ENCODE measurements at places on chromosomes 11 and 22.

DNA sequence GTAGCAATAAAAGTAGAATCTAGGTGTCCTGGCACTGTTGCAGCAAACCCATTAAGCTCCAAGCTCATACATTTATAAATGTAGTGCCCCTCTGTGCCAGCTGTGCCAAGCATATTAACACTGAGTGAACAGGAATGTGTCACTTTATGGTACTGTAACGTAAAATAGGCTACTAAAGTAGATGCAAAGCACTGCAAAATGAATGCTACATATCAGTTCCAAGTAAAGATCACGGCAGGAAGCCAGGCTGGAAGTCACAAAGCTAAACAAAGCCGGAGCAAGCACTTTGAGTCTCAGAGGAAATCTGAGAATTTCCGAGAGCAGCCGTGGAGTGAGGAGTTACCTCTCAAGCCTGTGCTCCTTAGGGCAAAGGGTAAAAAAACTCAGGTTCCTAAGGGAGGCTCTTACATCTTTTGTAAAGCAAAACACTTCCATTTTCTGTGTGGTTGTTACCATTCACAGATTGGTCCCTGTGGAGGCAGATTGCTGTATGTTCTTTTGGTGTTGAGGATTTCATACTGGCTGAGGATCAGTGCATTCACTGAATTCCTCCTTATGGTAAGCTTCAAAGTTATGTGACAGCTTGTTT lies 85.7 kb downstream of the WNT11 start:
- no peak for DNase-seq

- DNase-seq, result no peak
Measured at GRCh38 chr11:104853276-104853675, 45.0 kb downstream of the CASP12 start.

GRCh38 chr11:118939953-118940598 lies 14.3 kb upstream of the BCL9L start:
- DNase-seq, result no peak

- DNase-seq, result no peak
Measured at GRCh38 chr11:128737704-128738103, 43.8 kb downstream of the FLI1 start.

GRCh38 chr11:44453871-44454270 lies 111.6 kb upstream of the CD82 start:
- peak; percentile 38 for DNase-seq

DNA sequence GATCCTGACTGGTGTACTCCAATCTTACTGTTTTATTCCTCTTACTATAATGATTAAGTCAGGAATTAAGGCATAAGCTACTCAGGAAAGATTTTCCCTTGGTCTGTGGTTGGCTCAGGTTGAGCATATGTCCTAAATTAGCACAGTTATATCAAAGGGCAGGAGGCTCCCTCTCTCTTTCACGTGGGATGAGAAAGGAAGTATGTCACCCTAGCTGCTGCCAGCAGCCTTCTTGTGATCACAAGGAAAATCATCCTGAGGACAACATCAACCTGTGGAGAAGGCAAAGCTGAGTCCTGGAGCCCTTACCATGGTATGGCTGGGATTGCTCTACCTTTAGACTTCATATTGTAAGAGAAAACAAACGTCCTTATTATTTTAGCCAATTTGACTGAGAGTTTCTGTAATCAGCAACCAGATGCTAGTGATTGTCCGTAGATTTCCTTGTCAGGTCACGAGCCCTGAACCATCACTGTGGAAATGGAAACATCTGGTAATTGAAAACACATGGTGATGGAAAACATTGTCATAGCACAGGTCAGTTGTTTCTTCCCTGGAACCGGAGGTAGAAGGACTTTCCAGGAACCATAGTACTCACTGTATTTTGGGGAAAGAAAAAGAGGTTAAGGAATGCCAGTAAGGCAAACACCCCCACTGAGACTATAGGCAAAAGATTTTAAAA lies 40.6 kb upstream of the DEUP1 start:
- DNase-seq, result no peak

- no peak for DNase-seq
Measured at GRCh38 chr11:71442880-71443279, 5.3 kb downstream of the DHCR7 start.

DNA sequence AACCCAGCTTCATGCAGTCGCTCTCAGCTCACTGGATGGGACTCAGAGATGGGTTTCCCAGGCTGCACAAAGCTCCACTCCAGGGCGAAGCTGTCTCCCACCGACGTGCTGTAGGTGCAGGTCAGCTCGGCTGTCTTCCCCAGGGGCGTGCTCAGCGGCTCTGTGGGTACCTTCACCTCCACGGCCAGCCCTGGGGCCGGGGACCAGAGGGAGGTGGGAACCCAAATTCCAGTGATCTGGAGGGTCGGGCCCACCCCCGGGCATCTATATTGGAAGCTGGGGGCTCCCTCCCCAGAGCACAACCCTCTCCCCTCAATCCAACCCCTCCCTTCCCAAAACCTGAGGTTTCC lies 689 bp downstream of the VSIG2 start:
- no peak for DNase-seq

DNA sequence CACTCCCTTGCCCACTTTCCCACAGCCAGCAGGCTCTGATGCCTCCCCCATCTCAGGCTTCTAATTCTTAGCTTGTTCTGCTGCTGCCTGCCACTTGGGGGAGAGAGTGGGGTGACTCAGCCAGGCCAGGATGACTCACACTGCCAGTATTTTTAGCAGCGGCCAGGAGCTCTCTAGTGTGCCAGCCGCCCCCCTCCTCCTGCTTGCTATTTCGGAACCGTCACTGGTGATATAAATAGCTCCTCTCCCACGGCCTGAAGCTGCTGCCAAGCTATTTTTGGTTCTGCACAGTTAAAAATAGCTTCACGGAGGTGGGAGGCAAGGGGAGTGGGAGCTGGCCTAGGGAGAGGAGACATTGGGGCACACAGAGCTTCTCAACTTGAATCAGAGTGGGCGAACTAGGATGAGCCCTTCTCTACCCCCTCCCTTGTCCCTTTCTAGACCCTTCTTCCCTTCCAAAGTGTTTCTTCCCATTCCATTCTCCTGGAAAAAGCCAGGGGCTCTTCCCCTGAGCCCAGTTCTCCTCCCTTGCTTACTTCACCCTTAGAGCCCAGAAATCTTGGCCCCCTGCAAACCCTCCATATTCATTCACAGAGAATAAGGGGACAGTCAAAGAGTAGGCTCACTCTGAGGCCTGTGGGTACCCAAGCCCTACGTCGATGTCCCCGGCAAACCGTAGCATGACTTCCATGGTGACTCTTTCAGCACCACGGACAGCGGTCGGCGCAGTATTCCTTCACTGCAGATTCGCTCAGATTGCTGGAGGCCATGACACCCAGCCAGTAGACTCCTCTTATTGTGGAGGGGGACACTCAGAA lies 2.5 kb upstream of the NPAS4 start:
- DNase-seq, result peak; percentile 96

DNA sequence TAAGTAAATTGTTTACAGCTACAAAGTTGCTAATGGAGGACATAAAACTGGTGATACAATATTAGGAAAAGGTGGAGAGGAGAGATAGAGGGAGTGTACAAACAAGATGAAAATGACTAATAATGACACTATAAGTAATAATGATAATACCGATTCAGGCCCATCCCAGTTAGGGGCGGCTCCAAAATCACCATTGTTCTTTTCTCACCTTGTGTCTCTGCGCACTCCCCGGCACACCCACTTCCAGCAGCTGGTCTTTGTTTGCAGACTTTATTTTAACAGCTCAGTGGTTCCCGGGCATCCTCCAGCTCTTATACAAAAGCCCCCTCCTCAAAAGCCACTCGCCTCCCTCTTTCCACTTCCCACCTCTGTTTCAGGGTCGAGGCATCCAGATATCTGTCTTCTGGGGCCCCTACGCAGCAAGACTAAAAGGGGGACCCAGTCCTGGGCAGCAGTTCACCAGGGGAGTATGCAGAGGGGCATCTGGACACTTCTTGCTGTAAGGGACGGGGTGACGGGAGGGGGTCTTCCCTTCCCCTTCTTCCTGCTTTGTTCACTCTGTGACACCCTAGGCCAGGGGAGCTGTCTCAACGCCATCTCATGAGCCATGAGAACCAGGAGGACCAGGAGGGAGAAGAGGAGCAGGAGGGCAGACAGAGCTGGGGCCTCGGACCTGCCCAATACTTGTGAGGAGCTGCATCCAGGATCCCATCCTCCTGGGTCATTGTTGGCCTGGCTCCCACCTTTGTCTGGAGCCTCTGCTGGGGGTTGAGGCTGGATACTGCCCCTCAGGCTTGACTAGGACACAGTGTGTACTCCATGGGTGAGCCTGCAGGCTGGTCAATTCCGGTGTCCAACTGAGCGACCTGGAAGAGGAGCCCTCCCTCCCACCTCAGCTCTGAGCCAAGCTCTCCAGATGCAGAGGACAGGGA lies 2.7 kb downstream of the APOL2 start:
- DNase-seq, result no peak

DNA sequence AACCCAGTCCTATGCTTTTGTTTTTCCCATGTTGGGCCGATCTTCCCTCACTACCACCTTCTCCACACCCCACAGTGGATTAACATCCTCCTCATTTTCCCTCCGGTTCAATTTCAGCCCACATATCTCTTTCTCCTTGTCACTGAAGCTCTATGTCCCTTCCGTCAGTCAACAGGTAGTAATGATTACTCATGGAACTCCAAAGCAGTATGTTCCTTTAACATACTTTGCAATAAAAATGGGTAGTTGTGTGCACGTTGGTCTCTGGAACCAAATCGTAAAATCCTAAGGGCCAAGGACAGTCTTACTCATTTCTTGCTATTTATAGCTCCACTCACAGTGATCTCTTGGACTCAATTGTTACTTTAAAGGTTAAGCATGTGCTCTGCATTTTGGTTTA lies 20.2 kb downstream of the AMOTL1 start:
- no peak for DNase-seq

GRCh38 chr22:50674606-50675552 lies 2.3 kb downstream of the SHANK3 start:
- peak; percentile 44 for DNase-seq

- DNase-seq, result no peak
Measured at GRCh38 chr11:124219126-124219525, 21.8 kb upstream of the OR8G1 start.

DNA sequence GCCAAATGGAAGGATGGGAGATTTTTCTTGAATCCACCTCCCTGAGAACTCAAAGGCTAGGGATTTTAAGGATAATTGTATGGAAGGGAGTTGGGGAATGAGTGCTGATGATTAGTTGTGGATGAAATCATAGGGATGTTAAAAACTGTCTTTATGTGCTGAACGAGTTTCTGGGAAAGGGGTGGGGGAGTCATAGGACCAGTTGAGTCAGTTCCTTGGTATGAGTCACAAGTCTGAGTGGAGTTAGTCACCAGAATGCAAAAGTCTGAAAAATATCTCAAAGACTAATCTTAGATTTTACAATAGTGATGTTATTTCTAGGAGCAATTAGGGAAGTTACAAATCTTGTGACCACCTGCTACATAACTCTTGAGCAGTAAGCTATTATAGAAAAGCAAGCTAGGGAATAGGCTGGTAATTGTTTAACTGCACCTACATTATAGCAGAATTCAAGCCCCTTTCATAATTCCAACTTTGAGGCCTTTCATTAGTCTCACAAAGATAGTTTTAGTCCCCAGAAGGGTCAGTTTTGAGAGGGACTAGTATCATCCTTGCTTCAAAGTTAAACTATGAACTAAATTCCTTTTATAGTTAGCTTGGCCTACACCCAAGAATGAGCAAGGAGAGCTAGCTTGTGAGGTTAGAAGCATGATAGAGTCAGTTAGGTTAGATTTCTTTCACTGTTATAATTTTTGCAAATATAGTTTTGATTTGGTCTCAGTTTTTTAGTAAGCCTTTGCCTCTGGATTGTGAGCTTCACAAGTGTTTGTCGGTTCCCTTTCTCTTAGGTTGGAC lies 668.0 kb downstream of the ETS1 start:
- no peak for DNase-seq

DNA sequence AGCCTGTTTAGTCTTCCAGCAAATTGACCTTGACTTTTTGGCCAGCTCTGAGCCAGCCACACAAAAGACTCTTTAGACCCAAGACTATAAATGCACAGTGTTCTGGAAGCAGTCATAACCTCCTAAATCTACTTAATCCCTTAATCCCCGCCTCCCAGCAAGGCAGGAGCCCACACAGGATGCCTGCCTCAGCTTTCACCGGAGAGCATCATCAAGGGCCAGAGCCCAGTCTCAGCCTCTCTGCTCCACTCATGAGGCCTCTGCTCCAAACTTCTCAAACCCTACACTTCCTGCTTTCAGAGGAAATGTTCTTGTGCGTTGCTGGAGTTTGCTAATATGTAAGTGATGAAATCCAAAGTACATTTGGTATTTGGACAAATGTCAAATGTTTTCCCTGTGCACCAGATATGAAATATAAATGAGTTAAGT lies 57.9 kb upstream of the FSHB start:
- no peak for DNase-seq

GRCh38 chr11:118126082-118126838 lies 26.4 kb downstream of the SCN4B start:
- no peak for DNase-seq

- peak; percentile 1 for DNase-seq
Measured at GRCh38 chr11:8338138-8338537, 74.5 kb upstream of the LMO1 start.

DNA sequence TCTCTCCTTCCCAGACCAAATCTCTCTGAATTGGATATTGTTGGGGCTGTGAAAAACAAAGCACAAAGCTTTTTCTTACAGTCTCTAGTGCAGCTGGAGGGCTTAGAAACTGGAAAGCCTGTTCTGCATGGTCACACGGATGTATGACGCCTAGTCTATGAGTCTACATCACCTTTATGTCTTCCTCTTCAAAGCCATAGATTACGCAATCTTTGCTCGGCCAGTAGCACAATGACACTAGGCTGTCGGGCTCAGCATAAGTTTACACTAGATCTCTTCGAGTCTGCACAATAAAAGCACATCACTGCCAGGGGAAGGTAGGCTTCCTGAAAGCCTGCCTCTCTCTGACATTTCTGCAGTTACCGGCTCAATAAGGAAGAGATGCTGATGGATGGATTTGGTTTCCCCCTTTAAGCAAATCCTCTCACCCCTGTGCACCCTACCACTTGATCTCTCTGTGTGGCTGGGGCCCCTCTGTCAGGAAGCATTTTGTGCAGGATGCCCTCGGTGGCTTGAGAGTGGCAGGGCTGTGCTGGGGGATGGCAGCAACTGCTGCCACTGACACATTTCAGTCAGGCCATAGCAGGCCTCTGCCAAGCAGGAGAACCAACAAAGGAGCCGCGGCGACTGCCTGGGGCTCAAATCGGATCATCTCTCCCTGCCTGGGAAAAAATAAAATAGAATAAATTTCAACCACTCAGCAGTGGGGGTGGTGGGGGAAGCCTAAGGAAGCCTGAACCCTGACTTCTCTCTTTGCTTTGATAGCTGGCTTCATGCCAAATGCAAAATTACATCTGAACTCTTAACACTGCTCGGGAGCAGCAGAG lies 1272.8 kb downstream of the LRRC4C start:
- DNase-seq, result no peak

DNA sequence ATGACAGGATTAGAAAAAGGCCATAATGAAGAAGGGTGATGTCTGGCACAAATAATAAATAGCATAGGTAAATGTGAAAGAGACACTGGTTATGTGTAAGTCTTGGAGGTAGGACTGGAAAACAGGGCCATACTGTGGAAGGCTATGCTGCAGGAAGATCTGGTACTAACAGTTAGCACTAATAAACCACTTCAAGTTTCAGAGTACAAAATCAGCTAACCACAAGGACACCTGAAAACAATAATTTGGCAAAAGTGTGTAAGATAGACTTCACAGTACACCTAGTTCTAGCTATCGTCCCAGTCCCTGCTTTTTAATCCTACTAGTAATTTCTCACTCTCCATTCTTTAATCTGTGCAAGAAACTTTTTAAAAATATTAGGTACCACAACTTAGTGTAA lies 44.3 kb downstream of the CWF19L2 start:
- DNase-seq, result no peak
